Left cardiac atrium (tissue), 4 donors: ENCODE measurements at places on chromosomes 7 and 10. TPM values are rescaled to one million over a fixed set of nuclear protein-coding genes. Genes with fewer than 3 reads are reported as not detected.
A peak's percentile ranks its signal among the peaks of the same experiment; 100 is the strongest.

DNA sequence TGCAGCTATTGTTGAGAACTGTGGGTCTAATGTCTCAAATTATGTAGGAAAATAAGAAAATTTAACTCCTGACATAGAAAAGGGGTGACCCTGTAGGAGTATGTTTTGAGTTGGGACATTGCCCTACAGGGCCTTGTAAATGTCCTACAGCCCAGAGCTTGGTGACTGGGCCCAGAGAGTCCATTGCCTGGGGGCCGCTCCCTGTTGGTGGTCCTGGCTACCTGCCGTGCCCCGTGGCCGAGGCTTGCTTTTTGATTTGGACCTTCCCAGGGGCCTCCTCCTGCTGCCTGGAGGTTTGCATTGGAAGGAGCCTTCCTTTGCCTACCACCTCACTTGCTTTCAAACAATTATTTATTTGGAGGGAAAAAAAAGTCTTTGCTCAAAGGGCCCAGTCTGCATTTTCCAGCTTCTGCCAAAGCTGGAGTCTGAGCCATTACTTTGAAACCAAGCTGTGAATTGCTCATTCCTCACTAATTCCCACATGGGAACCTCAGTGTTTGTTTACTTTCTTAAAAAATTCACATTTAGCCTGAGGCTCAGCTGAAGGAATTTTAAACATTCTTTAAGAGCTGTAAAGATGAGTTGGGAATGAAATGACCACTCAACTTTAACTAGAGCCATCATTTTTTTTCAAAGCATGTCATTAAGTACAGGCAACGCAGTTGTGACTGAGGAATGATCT is 355.0 kb downstream of the GLRX3 start:
- no peak for DNase-seq

DNA sequence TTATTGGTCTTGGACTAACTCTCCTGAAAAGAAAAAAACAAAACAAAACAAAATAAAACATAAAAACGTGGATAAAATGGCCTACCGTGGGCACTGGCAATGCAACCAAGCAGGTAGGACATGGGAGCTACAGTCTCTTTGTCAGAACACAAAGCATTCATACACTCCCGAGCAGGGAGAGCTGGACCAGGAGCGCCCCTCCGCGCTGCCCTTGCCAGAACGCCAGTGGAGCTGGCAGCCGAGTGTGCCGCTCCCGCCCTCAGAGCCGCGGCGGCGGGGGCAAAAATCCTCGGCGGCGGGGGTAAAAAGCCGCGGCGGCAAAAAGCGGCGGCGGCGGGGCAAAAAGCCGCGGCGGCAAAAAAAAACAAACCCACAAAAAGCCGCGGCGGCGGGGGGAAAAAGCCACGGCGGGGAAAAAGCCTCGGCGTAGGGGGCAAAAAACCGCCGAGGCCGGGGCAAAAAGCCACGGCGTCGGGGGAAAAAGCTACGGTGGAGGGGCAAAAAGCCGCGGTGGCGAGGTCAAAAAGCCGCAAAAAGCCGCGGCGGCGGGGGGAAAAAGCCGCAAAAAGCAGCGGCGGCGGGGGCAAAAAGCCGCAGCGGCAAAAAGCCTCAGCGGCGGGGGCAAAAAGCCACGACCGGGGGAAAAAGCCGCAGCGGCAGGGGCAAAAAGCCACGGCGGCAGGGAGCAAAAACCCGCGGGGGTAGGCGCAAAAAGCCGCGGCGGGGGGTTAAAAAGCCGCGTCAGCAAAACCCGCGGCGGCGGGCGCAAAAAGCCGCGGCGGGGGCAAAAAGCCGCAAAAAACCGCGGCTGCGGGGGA is 418.1 kb downstream of the ZNF716 start:
- peak; percentile 23 for DNase-seq

- DNase-seq = no peak
These were observed 119.0 kb downstream of the SEC23IP start for GRCh38 chr10:120011359-120012130.

- DNase-seq = no peak
These were observed 235.4 kb downstream of the RNLS start for GRCh38 chr10:88347597-88348304.

- DNase-seq = no peak
These were observed 14.9 kb upstream of the TES start for GRCh38 chr7:116195451-116195850.

- DNase-seq = peak; percentile 56
These were observed 24.0 kb upstream of the DPYSL4 start for GRCh38 chr10:132162590-132163277.

GRCh38 chr7:110856704-110857103 is 234.2 kb upstream of the LRRN3 start:
- no peak for DNase-seq

DNA sequence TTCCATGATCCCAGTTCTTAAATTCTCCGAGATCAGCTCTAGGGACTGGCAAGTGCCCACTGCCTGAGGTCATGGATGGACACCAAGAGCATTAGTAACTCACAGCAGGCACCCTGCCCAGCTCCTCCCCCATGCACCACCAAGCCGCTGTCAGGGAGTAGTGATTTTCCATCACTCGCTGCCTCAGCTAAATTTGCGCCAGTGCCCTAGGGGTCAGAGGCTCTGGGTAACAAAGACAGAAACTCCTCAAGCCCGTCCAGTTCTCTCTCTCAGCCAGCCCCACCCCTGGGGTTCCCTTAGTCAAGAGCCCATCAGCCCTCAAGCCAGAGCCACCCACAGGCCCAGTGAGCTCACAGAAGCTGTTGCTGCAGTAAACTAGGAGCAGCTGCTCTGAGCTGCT is 30.0 kb downstream of the PAX2 start:
- peak; percentile 40 for DNase-seq

GRCh38 chr7:143280160-143280559 is 4.6 kb upstream of the TMEM139 start:
- DNase-seq = no peak

GRCh38 chr7:150967349-150967748 is 10.8 kb downstream of the KCNH2 start:
- DNase-seq = no peak

- DNase-seq = peak; percentile 25
These were observed 108.3 kb downstream of the UPF2 start for GRCh38 chr10:11934262-11934661.

GRCh38 chr7:50212666-50213621 is 91.6 kb upstream of the IKZF1 start:
- no peak for DNase-seq

DNA sequence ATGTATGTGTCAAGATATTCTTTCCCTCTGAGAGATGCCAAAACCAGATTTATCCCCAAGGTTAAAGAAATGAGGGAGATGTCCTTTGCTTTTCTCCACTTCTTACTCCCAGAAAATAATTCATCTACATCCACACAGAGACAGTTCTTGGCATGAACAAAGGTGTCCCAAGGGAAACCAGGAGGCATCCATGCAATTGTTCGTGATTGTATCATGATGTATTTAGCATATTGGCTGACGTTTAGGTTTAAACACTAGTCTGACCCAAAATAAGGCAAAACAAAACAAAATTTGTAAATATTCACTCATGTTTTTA is 223.9 kb downstream of the C7orf25 start:
- DNase-seq = no peak

DNA sequence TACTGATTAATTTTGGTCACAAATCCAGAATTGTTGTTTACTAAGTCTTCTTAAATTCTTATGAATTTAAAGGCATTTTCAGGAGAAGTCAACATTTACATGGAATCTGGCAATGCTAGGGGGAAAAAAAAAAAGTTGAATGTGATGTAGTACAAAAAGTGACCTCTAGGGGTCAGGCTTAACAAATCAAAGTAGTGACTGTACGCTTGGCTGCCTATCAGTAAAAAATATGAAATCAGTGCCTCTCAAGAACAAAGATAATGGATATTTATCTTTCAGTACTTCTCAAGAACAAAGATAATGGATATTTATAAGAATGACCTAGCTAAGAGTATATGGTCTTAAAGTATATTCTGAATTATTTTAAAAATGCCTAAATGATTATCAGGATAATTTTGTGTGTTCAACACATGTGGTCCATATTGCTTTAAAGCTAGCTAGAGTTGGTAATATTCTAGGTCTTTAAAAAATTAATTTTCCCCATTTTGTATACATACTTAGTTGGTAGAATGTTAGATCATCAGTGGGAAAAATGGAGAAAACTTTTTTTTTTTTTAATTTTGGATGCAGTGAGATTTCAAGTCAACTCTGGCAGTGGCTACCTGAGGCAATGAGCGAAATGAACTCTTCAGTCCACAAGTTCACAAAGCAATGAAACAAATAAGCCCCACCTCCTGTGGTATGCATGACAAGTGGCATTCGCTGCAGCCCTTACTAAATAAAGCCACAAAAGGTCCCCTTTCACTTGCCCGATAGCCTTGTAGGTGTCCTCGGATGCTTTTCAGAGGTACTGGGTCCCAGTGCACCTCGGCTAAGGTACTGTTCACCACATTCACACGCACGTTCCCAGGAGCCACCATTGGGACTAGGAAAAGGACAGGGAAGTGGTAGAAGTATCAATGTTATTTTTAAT is 51.2 kb upstream of the LAMB4 start:
- no peak for DNase-seq

DNA sequence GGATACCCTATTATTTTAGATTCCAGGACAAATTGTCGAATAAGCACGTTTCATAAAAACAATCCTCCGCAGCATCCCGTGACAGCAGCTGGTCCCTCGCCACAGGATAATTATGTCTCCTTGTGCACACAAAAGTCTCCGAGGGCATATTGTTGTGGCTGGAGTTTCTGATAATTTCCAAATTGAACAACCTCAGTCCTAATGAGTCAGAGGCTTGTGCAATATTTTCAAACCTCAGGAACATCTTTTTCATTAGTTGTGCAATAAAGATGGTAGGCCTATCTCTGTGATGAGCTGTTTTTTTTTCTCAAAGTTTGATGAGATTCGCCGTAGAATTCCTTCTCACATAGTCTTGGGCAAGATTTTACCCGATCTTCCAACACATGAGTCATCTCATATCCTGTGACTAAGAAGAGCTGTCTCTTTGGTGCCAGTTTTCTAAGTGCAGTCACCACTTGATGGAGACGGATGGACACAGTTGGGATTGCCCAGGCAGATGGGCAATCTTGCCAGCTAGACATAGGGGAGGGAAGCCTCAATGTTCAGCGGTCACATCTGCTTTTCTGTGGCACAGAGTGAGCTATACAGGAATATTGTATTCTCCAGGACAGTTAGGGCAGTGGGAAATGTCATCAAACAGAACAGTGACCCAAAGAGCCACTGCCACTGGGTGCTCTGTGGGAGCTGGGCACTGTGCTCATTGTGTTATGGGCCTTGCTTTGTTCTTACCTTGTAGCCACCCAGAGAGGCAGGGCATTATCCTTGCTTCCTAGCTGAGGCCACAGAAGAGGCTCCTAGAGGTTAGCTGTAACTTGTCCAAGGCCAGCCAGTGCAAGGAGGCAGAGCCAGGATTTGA is 7.8 kb downstream of the HTRA1 start:
- DNase-seq = no peak

- DNase-seq = no peak
These were observed 9.7 kb downstream of the AGAP3 start for GRCh38 chr7:151095828-151096475.

- no peak for DNase-seq
These were observed 63.8 kb downstream of the HBP1 start for GRCh38 chr7:107232568-107233090.

DNA sequence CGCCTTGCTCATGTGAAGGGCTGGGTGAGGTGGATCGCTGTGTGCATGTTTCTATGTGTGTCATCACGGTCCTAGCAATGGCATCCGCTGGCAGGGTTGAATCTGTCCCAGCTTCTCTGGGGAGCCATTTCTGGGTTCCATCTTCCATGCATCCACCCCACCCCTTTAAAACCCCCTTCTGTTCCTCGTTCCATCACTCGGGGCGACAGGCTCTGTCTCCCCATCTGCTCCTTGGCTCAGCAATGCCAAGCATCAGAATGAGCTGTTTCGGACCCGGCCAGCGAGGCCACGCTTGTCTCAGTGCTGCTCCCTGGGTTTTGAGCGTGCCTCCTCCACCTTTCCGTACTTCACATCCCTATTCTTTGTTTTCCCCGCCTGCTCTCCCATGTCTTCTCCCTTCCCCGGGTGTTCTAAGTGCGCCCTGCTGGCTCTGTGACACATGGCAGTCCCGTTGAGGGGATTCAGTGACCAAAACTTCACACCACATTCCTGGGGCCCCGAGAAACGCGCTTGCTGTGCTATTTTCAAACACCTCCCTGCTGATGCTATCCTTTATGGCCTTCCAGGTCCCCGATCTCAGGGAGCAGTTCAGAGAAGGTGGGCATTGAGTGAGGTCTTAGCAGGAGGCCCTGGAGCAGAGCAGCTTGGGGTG is 554.1 kb upstream of the FOXK1 start:
- no peak for DNase-seq

DNA sequence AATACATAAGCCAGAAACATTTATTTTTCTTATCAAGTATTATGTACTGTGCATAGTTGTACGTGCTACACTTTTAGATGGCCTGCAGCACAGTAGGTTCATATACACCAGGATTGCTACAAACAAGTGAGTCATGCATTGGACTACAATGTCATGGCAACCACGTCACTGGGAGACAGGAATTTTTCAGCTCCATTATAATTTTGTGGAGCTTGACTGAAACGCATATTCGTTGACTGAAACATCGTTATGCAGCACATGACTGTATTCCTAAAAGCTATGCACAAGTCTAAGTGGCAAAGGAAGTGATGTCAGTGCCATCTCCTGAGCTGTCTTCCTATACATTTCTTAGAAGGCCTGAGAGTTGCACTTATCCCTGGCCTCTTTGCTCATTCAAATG is 871.8 kb downstream of the IPMK start:
- no peak for DNase-seq

GRCh38 chr7:53350241-53350640 is 314.8 kb downstream of the POM121L12 start:
- no peak for DNase-seq

DNA sequence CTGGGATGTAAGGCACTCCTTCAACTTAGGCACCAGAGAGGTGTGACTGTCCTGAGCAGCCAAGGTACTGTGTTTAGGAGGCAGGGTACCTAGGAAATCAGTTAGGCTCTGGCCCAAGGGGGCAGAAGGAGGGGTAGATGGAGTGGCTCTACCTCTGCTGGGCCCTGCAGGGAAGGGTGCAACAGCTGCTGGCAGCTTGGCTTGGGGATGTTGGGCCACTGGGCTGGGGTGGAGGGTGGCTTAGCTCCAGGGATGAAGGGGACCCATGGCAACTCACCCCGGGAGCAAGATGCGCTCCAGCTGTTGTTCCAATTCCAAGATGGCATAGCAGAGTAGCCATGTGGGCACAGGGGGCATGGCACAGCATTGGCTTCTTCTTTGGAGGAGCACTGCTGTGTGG is 42.1 kb downstream of the NEURL1 start:
- DNase-seq = no peak

Gene PIK3AP1
- 10.5 TPM for total RNA-seq

Gene LIPK
- total RNA-seq = not detected

Gene FZD8
- total RNA-seq = 8.9 TPM

Gene OPALIN
- not detected for total RNA-seq

Gene SPDYE8
- not detected for total RNA-seq

Gene SHH
- total RNA-seq = not detected

Gene INA
- not detected for total RNA-seq

Gene PNLIPRP2
- total RNA-seq = not detected
